ENCODE measurements at places on chromosomes 11 and 22.
A peak's percentile ranks its signal among the peaks of the same experiment; 100 is the strongest.

GRCh38 chr11:3906166-3906565 is 50.7 kb downstream of the STIM1 start:
- DNase-seq = no peak

- DNase-seq = peak; percentile 41
Observed at GRCh38 chr11:121328176-121328966, 35.8 kb downstream of the SC5D start.

DNA sequence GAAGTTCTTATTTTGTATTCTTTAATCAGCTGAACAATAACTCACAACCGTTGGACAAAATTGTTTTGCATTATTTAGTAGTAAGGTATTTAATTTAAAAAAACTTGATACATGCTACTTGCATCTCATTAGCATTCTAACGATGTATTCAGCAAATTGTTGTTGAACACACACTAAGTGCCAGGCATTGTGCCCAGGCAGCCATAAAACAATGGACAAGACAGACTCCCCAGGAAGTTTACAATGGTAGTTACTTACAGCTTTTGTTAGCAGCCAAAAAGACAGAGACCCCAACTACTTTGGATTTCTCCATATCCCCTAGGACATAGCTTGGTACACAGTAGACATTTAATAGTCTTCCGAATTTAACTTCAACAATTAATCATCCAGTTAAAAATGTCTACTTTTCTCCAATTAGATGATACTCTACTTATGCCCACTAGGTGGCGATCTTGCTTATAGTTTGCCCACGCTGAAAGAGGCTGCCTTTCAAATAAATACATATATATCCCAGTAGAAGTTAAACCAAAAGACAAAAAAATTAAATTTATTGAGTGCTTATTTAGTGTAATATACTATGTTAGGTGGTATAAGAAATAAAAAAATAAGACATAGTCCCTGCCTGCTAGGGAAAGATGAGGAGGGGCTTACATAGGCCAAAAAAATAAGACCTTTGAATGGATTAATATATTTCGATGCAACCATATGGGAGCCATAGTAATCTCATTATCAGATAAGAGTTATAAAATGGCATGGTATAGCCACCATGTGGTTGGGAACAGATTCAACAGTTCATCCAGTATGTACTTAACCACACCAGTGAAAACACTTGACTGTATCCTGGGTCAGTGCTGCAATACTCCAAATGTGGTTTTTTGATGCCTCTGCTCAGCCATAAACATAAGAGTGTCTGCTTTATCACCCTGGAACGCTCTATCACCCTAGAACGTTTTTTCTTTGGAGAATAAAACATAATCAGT is 2.0 kb upstream of the FJX1 start:
- DNase-seq = peak; percentile 48

GRCh38 chr22:17891481-17892167 is 117.4 kb upstream of the BID start:
- DNase-seq = no peak

GRCh38 chr11:46521961-46522681 is 71.7 kb downstream of the AMBRA1 start:
- no peak for DNase-seq

DNA sequence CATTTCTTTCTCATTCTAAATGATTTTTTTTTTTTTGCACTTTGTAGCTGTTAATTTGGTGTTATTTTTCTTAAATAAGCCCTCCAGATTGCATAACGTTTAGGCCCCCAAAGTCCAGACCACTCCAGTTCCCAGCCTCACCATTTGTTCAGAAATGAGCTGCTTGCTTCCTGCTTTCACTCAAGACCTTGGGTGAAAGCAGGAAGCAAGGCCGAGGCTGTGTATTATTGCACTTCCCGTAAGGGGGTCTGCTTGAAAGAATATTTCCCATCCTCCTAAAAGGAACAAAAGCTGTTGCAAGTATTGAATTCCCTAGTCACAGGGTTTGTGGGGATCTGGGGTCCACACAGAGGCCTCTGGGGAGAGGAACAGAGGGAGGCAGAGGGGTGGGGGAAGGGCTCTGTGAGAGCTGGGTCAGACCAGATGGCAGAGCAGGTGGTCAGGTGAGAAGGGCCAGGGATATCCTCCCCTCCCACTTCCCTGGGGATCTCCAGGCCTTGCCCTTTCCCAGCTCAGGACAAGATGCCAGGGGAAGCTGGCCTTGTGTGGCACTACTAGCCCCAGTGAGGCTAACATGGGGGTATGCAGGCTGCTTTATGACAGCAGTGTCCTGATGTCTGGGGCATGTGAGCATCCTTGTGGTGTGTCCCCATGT is 51.6 kb upstream of the MYEOV start:
- peak; percentile 8 for DNase-seq

- DNase-seq = no peak
Observed at GRCh38 chr22:48778308-48779195, 1049.1 kb downstream of the BRD1 start.

DNA sequence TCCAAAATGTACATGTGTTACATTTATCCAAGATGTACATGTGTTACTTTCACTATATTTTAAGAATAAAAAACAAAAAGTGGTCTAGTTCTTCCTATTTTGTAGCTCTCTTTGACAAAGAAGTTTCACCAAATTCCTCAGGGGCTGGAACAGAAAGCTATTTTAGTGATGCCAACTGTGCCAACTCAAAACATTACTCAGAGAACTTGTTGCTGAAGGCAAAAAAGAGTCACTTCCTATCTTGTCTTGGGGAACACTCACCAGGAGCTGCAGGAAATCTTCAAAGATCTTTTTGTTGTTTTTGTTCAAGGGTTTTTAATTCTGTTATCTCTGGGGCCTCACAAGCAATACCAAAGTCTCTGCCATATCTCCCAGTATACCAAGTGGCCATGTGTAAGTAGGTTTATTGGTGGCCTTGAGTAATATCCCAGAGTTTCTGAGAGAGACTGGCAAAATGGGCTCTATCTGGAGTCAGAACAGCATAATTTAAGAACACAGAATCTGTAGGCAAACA is 13.6 kb upstream of the EED start:
- DNase-seq = peak; percentile 80

Measured in activated CD4-positive, alpha-beta T cell treated with anti-CD3 and anti-CD28 coated beads, Interleukin-10, Interleukin-2, amounts not matched to agents 100 ng/mL and 50 ng/mL, durations not matched to agents 16 hours and 8 hours (primary cell).